Pulmonary artery endothelial cell (primary cell): ENCODE measurements at places on chromosomes 1 and 21. TPM values are rescaled to one million over a fixed set of nuclear protein-coding genes. Genes with fewer than 3 reads are reported as not detected.

DNA sequence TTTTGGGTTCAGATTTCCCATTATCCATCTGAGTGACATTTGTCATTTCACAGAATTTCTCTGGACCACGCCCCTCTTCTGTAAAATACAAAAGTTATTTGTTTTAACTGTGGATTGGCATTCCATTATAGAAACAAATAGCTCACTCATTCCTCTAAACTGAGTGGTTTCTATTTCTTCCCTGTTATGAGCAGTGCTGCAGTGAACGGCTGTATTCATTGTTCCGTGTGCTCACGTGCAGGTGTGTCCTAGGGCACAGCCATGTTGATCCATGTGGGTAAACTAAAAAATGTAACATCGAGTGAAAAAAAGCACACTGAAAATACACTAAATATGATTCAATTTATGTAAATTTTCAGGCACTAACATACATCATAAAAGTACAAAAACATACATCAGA lies 27.0 kb upstream of the IL12RB2 start:
- DNase-seq, result no peak

DNA sequence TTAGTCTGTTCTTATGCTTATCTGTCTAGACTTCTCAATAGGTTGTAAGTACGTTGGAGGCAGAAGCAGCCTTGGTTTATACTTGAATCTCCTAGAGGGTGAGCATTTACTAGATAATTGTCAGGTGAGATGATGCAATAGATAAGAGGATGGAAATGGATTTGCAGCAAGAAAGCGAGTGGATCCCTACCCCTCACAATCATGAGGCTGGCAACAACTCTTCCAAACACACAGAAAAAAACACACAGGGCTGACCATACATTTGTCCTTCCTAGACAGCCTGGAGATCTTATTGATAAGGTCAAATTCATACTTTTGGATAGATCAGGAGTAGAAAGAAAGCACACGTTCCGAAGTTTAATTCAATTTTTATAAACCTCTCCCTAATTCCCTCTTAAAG lies 481.4 kb upstream of the CAMK1G start:
- DNase-seq, result no peak

GRCh38 chr1:183319051-183319450 lies 99.1 kb downstream of the NMNAT2 start:
- no peak for DNase-seq

DNA sequence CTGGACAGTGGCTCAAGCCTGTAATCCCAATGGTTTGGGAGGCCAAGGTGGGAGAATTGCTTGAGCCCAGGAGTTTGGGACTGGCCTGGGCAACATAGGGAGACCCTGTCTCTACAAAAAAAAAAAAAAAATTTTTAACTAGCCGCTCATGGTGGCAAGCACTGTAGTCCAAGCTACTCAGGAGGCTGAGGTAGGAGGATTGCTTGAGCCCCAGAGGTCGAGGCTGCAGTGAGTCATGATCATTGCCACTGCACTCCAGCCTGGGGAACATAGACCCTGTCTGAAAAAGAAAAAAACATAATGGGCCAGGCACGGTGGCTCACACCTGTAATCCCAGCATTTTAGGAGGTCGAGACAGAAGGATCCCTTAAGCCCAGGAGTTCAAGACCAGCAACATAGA lies 5.3 kb downstream of the SPATC1L start:
- DNase-seq, result no peak

- DNase-seq, result peak; percentile 36
Observed at GRCh38 chr1:168319691-168320090, 39.0 kb downstream of the TBX19 start.

DNA sequence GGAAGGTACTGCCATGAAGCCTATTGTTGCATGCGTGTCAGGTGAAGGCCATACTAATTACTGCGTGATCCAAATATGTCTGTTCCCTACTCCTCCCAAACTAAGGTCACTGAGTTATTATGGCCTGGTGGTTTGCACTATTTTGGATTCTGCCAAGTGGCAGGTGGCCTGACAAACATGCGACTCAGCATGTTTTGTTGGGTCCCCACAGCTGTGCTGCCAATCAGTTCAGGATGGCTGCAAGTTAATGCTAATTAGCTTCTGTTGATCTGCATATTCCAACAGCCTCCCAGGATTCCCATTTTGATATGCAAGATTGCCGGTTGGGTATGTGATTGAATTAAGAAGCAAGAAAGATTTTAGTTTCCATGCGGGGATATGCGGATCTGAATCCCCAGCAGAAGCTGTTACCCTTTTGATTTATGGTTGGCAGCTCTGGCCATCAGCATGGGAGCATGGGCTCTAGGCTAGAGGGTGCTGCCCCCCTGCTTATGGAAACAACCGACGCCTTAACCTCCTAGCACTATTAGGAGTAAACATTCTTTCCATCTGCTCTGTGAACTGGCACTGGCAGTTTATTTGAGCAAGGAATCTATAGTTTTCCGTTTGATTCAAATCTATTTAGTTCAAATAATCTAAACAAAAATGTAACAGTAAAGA lies 429.8 kb upstream of the C1orf87 start:
- no peak for DNase-seq

- no peak for DNase-seq
Observed at GRCh38 chr1:10529091-10529490, 54.3 kb downstream of the PEX14 start.

The TAS1R1 gene
- 0.07 TPM in 1 of 2 replicates, not detected in the other for total RNA-seq

The OLFML2B gene
- 0.13 and 0.28 TPM in 2 replicates for total RNA-seq

The SLAMF1 gene
- total RNA-seq, result not detected in 2 replicates

The TEDDM1 gene
- not detected in 2 replicates for total RNA-seq

The RAB29 gene
- total RNA-seq, result 26.6 and 40.6 TPM in 2 replicates
